ENCODE measurements at places on chromosomes 7 and 10.

DNA sequence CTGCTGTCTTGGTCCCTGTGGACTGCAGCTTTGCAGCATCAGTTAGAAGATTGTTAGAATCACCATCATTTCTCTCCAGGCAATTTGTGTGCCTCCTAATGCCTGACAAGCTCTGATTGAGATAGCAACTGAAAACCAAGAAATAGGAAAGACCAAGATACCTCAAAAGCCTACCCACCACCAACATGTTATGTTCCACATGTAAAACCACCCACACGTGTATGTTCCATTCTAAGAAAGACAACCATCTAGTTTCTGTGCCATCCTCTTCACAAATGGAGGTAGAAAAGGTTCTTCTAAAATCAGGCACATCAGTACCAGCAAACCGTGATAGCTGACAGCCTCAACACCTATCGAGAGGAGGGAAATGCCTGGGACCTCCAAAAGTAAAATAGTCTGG, 46.9 kb downstream of the TASOR2 start:
- DNase-seq, result no peak

GRCh38 chr7:50351267-50351666, 46.8 kb downstream of the IKZF1 start:
- DNase-seq, result peak; percentile 57

- peak; percentile 7 for DNase-seq
These were observed 31.8 kb downstream of the GPRIN2 start for GRCh38 chr10:46524472-46525176.

GRCh38 chr7:36310897-36311296, 78.8 kb upstream of the ANLN start:
- DNase-seq, result no peak

DNA sequence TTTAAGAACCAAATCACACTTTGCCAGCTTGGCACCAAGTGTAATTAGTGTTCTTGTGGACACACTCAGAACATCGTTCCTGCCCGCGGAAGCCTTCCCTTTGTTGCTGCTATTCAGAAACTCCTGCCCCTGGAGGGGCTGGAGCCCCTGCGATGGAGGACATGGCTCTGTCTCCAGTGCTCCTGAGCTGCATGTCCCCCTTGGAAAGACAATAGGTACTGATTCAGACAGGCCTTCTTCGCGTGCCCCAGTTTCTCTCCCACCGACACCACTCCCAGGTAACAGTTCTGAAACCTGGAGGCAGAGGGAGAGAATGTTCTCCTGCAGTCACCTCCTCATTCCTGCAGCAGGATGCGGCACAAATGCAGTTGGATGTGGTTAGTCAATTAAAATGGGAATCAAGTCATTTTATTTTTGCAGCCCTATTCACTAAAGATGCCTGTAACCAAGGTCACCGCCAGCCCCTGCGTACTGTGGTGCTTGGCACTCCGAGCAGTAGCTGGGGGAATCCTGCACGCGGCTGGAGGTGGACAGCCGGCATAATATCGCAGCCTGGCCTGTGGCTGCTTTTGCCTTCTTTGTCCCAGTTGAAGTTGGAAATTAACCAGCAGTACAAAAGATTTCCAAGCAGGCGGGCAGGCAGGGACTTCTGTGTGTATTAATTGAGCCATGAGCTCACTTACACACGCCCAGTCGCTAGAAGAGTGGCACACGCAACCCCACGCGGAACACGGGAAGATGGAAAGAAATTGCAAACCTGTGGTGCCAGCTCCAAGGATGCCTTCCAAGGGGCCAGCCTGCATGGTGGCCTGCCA, 205.7 kb downstream of the EBF3 start:
- no peak for DNase-seq

- no peak for DNase-seq
These were observed 63.7 kb downstream of the GRM8 start for GRCh38 chr7:127189074-127189473.

Measured in activated CD4-positive, alpha-beta memory T cell treated with anti-CD3 and anti-CD28 coated beads for 36 hours (primary cell).